Skeletal muscle cell (primary cell): ENCODE measurements at places on chromosomes 6 and 20.

- no peak for DNase-seq
Measured at GRCh38 chr6:152071318-152071717, 263.8 kb downstream of the ESR1 start.

DNA sequence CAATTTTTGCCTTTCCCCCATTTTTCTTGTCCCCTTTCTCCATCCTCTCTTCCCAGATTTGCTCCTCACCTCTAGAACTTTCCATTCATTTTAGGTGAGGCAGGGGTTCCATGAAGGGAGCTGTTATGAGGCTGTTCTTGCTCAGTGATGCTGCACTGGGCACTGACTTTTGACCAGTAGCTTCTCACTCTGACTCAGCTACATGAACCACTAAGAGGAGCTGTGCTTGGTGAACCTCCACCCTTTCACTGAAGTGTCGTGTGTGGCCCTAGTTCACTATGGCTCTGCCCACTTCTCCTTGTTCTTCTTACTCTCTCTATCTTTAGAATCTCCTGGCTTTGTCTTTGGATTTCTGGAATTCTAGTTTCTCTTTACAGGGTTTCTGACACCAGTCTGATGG is 307.1 kb upstream of the RNF24 start:
- DNase-seq, result no peak

GRCh38 chr6:137155830-137156229 is 17.6 kb downstream of the IL22RA2 start:
- peak; percentile 33 for DNase-seq

- DNase-seq, result no peak
Measured at GRCh38 chr6:107594736-107595135, 104.8 kb downstream of the SOBP start.

DNA sequence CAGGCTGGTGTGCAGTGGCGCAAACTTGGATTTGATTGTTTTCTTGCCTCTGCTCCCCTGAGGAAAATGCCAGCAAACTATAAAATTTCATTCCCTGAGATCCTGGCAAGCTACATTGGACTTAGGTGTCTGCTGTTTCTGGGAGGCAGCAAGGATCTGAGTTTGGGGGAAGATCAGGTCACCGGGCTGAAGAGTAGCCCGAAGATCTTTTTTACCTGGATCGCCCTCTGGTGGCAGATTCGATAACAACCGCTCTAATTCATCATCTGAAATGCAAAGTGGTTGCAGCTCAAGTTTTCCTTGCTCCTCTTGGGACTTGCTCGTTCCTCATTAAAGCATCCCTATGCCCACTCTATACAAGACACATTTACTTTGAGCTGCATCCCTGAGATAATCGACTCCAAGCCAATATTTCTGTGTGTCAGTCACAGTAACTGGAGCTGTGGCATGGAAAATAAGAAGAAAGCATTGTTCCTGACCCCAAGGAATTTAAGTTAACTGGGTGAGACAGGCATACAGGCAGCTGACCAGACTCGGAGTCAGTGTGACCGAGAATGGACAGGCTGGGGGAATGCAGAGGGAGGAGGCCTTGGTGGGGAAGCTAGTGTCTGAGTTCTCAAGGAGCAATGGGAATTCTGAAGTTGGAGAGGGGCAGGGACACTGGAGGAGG is 131.8 kb upstream of the PROKR2 start:
- peak; percentile 0 for DNase-seq

DNA sequence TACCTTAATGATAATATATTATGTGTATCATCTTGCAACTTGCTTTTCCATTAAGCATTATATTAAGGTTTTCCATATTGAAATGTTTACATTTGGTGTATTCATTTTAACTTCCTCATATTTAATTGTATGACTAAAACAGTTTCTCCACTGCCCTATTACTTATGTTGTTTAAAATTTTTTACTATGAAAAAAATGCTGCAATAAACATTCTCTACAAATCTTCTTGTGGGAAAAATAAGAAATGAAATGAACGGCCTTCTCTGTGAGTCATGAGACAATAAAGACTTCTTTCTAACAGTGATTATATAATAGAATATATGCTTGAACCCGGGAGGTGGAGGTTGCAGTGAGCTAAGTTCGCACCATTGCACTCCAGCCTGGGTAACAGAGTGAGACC is 25.5 kb downstream of the FASTKD5 start:
- DNase-seq, result no peak

- no peak for DNase-seq
Measured at GRCh38 chr20:21146215-21146614, 20.3 kb downstream of the KIZ start.

GRCh38 chr6:113403966-113404595 is 453.1 kb upstream of the MARCKS start:
- DNase-seq, result no peak

DNA sequence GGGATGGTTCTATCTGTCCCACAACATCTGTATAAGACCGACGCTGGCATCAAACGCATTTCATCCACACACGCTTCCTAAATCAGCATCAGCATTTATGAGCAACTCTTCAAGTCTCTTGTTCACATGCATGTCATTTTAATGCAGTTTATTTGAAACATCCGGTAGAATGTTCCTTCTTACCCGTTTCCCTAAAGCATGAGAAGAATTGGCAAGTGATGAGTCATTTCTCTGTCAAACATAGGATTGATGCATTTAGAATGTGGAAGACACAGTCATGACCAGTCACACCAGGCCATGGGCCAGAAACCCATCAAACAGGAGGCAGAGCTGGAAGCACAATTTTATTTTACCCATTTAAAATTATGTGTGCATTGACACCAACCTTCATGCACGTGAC is 122.8 kb downstream of the UST start:
- DNase-seq, result peak; percentile 91

GRCh38 chr20:53395188-53395923 is 198.3 kb downstream of the ZNF217 start:
- no peak for DNase-seq

DNA sequence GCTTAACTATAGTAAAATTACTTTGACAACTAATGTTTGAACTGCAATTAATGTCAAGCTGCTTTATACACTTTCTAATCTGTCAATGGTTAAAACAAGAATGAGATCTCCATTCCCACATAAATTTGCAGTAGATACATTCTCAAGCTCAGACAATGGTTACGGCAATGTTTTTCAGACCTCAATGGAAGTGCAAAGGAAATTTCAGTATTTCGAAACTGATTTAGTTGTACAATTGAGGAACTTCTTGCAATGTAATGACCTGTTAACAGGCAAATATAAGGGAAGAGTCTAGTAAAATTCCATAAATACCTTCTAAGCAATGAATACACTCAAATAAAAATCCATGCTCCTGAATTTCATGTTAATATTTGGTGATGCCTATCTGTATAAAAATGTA is 94.7 kb downstream of the ADTRP start:
- DNase-seq, result no peak

- DNase-seq, result no peak
Measured at GRCh38 chr6:113651920-113652319, 205.2 kb upstream of the MARCKS start.

DNA sequence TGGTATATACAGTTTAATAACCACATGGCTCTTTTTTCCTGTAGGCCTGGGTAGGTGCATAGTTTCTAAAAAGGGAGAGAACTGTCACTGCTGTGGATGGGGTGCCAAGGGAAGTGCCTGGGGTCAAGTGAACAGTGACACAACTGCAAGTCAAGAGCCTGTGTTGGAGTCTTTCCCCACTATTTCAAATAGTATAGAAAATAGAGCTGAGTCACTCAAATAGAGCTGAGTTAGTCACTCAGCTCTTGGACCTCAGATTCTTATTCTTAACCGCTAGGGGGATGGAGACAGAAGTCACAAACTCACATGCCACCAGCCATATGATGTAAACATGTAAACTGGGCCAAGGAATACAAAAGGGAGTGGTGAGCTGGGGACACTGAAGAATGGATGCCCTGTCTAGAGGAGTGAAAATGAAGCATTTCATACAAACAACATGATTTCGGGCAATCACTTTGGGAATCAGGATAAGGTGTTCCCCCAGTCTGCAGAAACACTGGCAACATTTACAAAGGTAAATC is 2.1 kb downstream of the NQO2 start:
- no peak for DNase-seq

- DNase-seq, result peak; percentile 52
Measured at GRCh38 chr6:56652994-56653393, 10.3 kb upstream of the DST start.
